ENCODE measurements at places on chromosomes 5 and 9.
A peak's percentile ranks its signal among the peaks of the same experiment; 100 is the strongest.

DNA sequence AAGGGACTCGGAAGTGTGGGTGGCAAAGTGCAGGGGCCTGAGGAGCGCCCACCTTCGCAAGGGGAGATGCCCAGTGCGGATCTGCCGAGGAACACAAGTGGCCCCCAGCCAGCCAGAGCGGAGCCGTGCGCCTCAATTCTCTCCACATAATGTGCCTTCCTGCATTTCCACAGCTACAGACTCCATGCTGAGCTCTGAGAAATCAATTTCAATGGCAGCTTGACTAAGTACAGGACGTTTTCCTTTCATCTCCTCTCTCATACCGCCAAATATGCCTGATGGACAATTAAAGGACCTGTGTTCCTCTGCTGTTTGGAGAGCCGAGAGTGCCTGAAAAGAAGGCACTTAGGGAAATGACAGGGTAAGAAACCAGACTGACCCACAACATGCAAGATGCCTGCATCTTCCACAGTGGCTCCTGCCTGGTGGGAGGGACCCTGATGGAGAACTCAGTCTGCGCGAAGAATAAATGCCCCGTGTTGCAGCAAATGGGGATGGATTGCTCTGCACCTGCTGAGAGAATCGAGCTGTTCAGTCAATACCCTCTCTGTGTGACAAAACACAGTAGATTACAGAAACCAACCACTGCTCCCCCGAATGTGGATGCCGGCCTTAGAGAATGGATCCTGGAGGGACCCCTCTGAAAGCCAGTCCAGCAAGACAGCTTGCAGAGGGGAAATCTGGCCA, 38.6 kb upstream of the OLFM1 start:
- DNase-seq: no peak

DNA sequence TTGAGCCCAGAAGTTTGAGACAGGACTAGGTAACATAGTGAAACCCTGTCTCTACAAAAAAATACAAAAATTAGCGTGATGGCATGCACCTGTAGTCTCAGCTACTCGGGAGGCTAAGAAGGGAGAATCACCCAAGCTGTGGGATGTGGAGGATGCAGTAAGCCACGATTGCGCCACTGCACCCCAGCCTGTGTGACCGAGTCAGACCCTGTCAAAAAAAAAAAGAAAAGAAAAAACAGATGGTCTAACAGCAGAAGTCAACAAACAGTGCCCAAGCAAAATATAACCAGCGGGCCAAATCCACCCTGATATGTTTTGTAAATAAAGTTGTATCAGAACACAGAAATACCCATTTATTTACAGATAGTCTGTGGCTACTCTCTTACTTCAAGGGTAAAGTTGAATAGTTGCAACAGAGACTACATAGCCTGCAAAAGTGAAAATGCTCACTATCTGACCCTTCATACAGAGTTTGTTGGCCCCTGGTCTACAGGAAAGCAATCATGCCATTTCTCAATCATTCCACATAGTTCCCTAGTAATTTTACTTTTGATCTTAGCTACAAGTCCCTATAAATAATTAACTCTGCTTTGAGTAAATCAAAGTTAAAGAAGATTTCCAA, 383.7 kb downstream of the TLE1 start:
- DNase-seq: no peak

- peak; percentile 11 for DNase-seq
Observed at GRCh38 chr9:4299005-4299795, 668 bp downstream of the GLIS3 start.

GRCh38 chr5:149411738-149412519, 32.8 kb upstream of the IL17B start:
- DNase-seq: no peak

DNA sequence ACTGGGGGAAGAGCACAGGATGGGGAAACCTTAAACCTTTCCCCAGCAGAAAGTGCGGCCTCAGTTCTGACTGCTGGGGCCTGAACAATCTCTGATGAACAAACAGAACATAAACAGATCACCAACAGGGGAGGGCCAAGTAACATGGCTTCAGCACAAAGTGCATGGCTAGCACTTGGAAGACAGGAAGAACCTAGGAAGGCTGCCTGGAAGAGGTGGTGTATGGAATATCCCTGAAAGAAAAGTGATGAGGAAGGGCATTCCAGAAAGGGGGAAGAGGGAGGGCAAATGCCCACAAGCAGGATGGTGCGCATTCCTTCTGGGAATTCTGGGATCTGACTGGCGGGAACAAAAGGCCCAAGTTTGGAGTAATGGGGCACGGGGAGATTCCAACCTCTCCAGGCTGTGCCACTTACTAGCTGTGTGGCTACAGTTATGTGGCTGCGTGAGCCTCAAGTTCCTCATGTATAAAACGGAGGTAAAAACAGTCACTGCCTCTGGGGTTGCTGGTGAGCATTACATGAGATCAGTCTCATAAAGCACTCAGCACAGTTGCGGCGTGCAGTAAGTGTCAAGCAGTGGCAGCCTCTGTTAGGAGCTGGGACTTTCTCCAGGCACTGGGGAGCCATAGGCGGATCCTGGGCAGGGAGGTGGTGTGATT, 1.6 kb downstream of the PDGFRB start:
- no peak for DNase-seq

DNA sequence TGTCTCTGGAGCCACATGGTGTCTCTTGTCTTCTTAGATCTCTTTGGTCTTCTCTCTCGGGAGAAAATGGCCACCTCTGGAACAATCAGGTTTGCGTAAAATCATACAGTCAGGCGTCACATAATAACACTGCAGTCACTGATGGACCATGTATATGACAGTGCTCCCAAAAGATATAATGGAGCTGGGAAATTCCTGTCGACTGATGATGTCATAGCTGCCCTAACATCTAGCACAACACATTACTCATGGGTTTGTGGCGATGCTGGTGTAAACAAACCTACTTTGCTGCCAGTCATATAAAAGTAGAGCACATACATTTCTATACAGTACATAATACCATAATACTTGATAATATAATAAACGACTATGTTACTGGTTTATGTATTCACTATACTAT, 30.1 kb upstream of the RAI14 start:
- no peak for DNase-seq

- DNase-seq: no peak
Observed at GRCh38 chr5:135126688-135127438, 92.8 kb upstream of the PITX1 start.

DNA sequence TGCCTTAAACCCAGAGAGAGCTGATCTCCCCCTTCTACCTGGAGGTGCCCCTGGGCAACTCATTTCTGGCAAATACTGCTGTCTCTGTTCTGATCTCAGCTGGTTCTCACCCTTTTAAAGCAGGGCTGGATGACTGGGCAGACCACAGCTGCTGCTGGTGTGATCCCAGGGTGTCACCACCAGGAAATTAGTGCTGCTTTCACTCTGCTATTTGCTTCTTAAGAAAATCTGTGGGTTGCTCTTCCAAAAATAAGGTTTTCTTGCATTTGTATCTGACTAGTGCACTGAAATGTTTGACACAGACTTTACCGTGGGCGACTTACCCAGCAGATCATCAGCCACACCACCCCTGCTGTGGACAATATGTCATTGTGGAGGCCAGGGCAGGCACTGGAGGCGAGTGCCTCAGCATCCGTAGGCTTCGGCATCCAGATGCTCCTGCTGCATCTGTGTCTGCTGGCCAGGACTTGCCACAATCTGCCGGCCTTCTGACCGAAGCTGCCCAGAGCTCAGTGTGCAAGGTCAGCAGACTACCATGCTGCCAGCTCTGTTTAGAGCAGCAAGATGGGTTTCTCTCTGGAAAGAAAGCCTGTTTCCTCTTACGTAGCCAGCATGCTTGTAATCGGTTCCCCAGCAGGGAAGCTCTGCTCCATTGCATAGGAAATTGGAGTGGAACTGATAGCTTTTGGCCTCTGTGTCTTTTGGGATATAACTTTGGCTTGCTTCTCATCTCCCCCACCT, 13.6 kb downstream of the ARHGAP26 start:
- DNase-seq: peak; percentile 34

DNA sequence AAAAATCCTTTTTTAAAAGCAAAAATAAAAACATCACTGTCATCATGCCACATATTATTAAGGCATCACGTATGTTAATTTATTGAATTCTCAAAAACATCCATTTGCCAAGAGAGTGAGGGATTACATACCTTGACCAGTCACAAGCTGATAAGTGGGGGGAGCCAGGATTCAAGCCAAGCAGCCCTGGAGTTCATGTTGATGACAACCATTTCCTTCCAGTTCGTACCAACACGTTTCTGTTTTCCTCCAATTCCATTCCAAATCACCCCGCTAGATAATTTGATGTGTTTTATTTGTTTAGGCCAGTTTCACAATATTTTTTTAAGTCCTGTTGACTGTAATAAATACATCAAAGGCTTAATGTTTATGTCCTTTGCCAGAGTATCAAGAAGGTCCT, 53.0 kb downstream of the SLC1A3 start:
- no peak for DNase-seq

DNA sequence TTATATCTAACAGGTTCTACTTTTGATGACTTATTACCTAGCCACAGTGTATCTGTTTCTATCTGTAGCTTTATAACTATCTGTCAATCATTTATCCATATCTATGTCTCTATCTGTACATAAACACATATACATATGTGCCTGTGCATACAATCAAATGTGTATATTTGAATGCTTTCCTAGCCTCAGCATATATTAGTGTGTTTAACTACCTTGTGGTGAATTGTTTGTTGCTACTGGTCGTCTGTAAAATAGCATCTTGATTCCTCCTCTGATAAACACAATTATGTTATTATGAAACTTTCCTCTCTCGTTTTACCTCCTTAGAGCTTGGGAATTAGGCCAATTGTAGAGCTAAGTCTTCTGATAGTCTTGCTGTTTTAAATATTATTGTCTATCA, 44.4 kb downstream of the PARP8 start:
- DNase-seq: no peak

DNA sequence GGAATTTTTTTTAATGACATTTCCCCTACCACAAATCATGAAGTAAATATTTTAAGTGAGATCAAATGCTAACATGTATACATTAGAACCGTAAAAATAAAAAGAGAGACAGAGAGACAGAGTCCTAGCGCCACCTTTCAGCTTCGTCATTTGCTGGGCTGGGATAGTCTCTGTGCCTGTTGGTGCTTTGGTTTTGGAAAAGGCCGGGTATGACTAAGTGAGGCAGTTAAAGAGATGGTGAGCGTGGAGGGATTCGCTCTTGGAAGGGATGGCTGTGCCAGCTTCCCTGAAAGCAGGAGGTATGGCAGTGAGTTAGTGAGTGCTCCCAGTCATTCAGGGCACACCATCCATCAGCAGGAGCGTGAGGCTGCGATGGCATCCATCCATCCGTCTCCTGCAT, 729.6 kb upstream of the WWC1 start:
- no peak for DNase-seq
